ENCODE measurements at places on chromosomes 6 and 20. TPM values are rescaled to one million over a fixed set of nuclear protein-coding genes. Genes with fewer than 3 reads are reported as not detected.

- peak; percentile 25 for DNase-seq
Measured at GRCh38 chr6:71496722-71497033, 208.1 kb downstream of the OGFRL1 start.

Gene EDN3
- total RNA-seq, result not detected

Gene NR2E1
- not detected for total RNA-seq

Gene SAPCD1
- 2.7 TPM for total RNA-seq
